ENCODE measurements at places on chromosomes 1 and 21. TPM values are rescaled to one million over a fixed set of nuclear protein-coding genes. Genes with fewer than 3 reads are reported as not detected.

Gene KRTAP7-1
- not detected for total RNA-seq

Gene TSPEAR
- total RNA-seq, result not detected

Gene CCDC185
- total RNA-seq, result not detected

Gene TSPAN2
- 1.5 TPM for total RNA-seq

Gene RNU1-1
- under 0.01 TPM for total RNA-seq

Gene LCE1E
- not detected for total RNA-seq

Gene SLC6A17
- total RNA-seq, result not detected

Gene PTPRC
- 25.2 TPM for total RNA-seq

Gene PYHIN1
- 0.61 TPM for total RNA-seq

Gene SEC16B
- total RNA-seq, result 15.2 TPM

Gene ADAMTSL4
- total RNA-seq, result 11.5 TPM

Gene GAS5
- 60.2 TPM for total RNA-seq

DNA sequence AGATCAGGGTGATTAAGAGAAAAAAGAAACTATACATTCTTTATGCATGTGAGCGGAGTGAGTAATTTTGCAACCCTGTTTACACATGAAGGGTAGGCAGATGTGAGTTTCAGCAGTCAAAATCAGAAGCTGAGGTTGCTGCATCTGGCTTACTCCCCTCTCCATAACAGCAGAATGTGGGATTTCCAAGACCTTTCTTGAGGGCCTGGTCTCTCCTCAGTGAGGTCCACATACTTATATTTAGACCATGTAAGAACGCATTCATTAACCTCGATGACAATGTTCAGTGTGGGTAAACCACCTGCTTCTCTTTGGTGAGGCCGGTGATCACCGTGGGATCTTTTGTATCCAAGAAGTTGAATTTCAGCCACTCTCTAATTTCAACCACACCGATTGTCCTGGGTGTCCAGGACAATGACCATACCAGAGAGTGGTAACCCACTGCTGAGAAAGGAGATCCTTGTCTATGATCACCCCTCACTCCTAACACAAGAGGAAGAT, 18.7 kb upstream of the RAP1A start:
- H3K36me3 ChIP-seq, result no peaks in the 10 kb centered on the region
- H3K27ac ChIP-seq, result no peak overlapping the region
- H3K27me3 ChIP-seq, result no peaks in the 10 kb centered on the region
- no peak overlapping the region for H3K4me3 ChIP-seq
- no peak for DNase-seq

DNA sequence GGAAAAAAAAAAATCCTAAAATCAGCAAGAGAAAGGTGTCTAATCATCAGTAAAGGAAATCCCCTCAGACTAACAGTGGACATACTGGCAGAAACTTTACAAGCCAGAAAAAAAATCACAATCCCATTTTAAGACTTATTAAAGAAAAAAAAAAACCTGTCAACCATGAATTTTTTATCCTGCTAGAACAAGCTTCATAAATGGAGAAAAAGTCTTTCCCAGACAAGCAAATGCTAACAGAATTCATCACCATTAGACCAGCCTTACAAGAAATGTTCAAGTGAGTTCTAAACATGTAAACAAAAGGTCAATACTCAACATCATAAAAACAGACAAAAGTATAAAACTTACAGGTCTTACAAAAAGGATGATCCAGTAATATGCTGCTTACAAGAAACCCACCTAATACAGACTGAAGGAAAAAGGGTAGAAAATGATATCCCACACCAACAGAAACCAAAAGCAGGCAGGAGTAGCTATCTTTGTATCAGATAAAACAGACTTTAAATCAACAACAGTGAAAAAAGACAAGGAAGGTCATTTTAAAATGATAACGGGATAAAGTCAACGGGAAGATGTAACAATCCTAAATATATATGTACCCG, 129.6 kb downstream of the EVI5 start:
- H3K4me1 ChIP-seq, result no peaks in the 10 kb centered on the region
- no peak overlapping the region for H3K27ac ChIP-seq
- no peaks in the 10 kb centered on the region for H3K27me3 ChIP-seq
- H3K36me3 ChIP-seq, result peaks cover 21% of the 10 kb centered on the region

GRCh38 chr1:215529111-215529510, 38.0 kb upstream of the KCTD3 start:
- H3K36me3 ChIP-seq, result no peaks in the 10 kb centered on the region
- H3K27ac ChIP-seq, result no peak overlapping the region
- no peak for DNase-seq
- no peaks in the 10 kb centered on the region for H3K4me1 ChIP-seq

DNA sequence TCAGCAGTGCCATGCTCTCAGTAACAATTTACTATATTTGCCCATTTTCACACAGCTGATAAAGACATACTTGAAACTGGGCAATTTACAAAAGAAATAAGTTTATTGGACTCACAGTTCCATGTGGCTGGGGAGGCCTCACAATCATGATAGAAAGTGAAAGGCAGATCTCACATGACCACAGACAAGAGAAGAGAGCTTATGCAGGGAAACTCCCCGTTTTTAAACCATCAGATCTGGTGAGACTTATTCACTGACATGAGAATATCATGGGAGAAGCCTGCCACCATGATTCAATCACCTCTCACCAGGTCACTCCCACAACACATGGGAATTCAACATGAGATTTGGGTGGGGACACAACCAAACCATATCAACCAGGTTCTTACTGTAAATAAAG, 112.1 kb upstream of the C1orf87 start:
- no peaks in the 10 kb centered on the region for H3K36me3 ChIP-seq
- no peak overlapping the region for H3K4me3 ChIP-seq
- DNase-seq, result no peak
- no peaks in the 10 kb centered on the region for H3K27me3 ChIP-seq

GRCh38 chr1:224377676-224378006, 21.0 kb downstream of the CNIH4 start:
- peaks cover 17% of the 10 kb centered on the region for H3K36me3 ChIP-seq
- DNase-seq, result no peak
- no peaks in the 10 kb centered on the region for H3K4me1 ChIP-seq
- no peak overlapping the region for H3K4me3 ChIP-seq

- no peak for DNase-seq
- no peak overlapping the region for H3K4me3 ChIP-seq
- H3K4me1 ChIP-seq, result no peaks in the 10 kb centered on the region
- H3K36me3 ChIP-seq, result no peaks in the 10 kb centered on the region
Measured at GRCh38 chr1:180150982-180151381, 3.7 kb upstream of the QSOX1 start.

- no peak overlapping the region for H3K27ac ChIP-seq
- H3K27me3 ChIP-seq, result no peaks in the 10 kb centered on the region
- no peaks in the 10 kb centered on the region for H3K36me3 ChIP-seq
- peaks cover 2% of the 10 kb centered on the region for H3K4me1 ChIP-seq
- H3K4me3 ChIP-seq, result no peak overlapping the region
Measured at GRCh38 chr1:225748529-225748928, 29.1 kb upstream of the SRP9 start.

DNA sequence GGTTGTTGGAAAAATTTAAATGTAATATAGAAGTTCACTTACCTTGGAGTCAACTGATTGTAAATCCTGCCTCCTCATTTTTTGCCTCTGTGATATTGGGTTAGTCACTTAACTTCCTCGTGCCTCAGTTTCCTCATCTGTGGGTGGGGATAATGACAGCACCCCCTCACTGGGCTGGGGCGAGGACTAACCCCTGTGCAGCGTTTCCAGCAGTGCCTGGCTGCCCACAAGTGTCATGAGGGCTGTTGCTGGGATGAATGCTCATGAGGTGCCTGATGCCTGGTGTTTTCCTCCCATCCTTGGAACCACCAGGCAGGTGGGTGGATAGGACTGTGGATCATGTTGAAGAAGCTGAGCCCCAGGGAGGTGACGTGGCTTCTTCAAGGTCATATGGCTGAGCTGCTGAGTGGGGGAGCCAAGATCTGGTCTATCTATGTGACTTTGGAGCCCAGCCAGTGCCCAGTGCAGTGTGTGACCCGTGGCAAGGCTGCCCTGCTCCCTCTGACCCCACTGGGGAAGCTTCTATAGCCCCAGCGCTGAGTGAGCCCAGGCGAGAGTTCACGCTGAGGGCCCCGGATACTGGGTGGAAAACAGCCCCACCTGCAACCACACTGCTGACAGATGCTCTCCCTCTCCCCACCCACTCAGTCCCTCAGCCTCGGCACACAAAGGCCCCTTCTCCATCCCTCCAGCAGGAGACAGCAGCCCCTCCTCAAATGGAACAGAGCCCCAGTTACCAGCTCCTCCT, 446.0 kb downstream of the PTPRU start:
- no peaks in the 10 kb centered on the region for H3K36me3 ChIP-seq
- peak; percentile 20 for DNase-seq
- H3K4me3 ChIP-seq, result no peak overlapping the region

DNA sequence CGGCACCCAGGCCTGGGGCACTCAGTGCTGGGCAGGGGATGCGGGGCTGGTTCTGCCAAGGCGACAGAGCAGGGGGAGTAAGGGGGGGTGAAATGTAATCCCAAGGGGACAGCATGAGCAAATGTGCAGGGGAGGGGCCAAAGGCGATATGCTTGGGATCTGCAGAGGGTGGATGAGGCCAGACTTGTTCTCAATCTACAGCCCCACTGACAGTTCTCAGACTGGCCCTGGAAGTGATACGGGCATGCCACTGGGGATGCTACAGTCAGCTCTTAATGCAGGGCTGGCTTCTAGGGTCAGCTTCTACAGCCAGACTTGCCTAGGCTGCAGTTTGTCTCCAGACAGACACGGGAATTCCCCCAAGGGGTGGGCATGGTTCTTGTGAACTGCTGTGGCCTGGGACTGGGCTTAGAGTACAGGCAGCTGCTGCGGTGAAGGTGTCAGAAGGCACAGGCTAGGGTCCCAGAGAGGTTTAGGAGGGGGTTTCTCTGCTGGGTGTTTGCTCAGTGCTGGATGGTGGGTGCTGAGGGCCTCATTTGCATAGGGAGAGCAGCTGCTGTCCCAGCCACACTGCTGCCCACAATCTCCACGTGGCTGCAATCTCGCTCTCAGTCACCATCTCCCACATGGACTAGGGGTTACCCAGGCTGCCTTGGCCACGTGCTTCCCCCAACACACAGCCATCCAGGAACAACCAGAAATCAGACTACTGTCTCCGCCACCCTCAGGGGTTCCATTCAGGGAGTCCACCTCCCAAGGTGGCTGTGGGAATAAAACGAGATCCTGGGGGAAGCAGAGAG, 190.1 kb downstream of the HIVEP3 start:
- H3K27me3 ChIP-seq, result no peaks in the 10 kb centered on the region
- H3K4me3 ChIP-seq, result no peak overlapping the region
- no peaks in the 10 kb centered on the region for H3K36me3 ChIP-seq
- no peak for DNase-seq
- no peak overlapping the region for H3K27ac ChIP-seq

- H3K4me1 ChIP-seq, result no peaks in the 10 kb centered on the region
- H3K4me3 ChIP-seq, result no peak overlapping the region
- no peak for DNase-seq
- no peaks in the 10 kb centered on the region for H3K27me3 ChIP-seq
- no peak overlapping the region for H3K27ac ChIP-seq
- H3K36me3 ChIP-seq, result no peaks in the 10 kb centered on the region
Measured at GRCh38 chr1:218926631-218927030, 247.0 kb upstream of the LYPLAL1 start.

- no peak overlapping the region for H3K27ac ChIP-seq
- no peak for DNase-seq
- H3K4me3 ChIP-seq, result no peak overlapping the region
- no peaks in the 10 kb centered on the region for H3K36me3 ChIP-seq
Measured at GRCh38 chr1:223849352-223850254, 3.9 kb upstream of the TP53BP2 start.

GRCh38 chr1:189805735-189806134, 671.9 kb downstream of the BRINP3 start:
- no peaks in the 10 kb centered on the region for H3K27me3 ChIP-seq
- no peaks in the 10 kb centered on the region for H3K36me3 ChIP-seq
- no peak overlapping the region for H3K27ac ChIP-seq
- no peak overlapping the region for H3K4me3 ChIP-seq

DNA sequence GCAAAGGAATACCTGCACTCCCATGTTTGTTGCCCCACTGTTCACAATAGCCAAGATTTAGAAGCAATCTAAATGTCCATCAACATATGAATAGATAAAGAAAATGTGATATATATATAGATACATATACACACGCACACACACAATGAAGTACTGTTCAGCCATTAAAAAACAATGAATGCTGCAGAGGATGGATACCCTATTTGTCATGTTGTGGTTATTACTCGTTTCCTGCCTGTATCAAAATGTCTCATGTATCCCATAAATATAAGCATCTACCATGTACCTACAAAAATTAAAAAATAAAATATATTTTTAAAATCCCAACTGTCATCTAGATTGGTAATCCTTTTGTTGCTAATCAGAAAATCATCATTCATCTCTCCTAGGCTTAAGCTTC, 634.8 kb upstream of the ADGRL2 start:
- no peaks in the 10 kb centered on the region for H3K4me1 ChIP-seq
- no peaks in the 10 kb centered on the region for H3K36me3 ChIP-seq
- no peak overlapping the region for H3K4me3 ChIP-seq

DNA sequence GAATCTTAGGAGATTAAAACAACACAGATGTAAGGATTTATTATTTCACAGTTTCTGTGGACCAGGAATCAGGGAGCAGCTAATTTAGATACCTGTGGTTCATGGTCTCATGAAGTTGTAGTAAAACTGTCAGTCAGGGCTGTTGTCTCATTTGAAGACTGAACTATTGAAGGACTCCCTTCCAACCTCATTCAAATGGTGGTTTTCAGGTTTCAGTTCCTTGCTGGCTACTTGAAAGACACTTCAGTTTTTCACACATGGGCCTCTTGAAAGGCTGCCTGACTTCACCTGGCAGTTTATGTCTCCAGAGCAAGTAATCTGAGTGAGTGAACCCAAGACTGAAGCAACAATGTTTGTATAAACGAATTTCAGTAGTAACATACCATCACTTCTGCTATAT, 915.9 kb downstream of the PLA2G4A start:
- H3K36me3 ChIP-seq, result no peaks in the 10 kb centered on the region
- no peaks in the 10 kb centered on the region for H3K4me1 ChIP-seq
- DNase-seq, result no peak
- H3K4me3 ChIP-seq, result no peak overlapping the region
- H3K27ac ChIP-seq, result no peak overlapping the region
- no peaks in the 10 kb centered on the region for H3K27me3 ChIP-seq

- no peaks in the 10 kb centered on the region for H3K4me1 ChIP-seq
- H3K4me3 ChIP-seq, result no peak overlapping the region
- DNase-seq, result no peak
- no peaks in the 10 kb centered on the region for H3K27me3 ChIP-seq
Measured at GRCh38 chr1:98277118-98277517, 356.3 kb upstream of the DPYD start.

GRCh38 chr1:25355841-25356395, 17.8 kb downstream of the TMEM50A start:
- no peaks in the 10 kb centered on the region for H3K27me3 ChIP-seq
- DNase-seq, result no peak
- H3K36me3 ChIP-seq, result peaks cover 4% of the 10 kb centered on the region
- peak overlapping the region; percentile 57 for H3K27ac ChIP-seq

All from liver (tissue), 10 donors.